ENCODE measurements at places on chromosomes 7 and 10. TPM values are rescaled to one million over a fixed set of nuclear protein-coding genes. Genes with fewer than 3 reads are reported as not detected.

The BLNK gene
- 0.79 TPM for total RNA-seq

The FERD3L gene
- total RNA-seq: not detected

The HHEX gene
- 4.1 TPM for total RNA-seq

The APBB1IP gene
- 3.3 TPM for total RNA-seq

The ACTL6B gene
- not detected for total RNA-seq

Measured in heart left ventricle (tissue), 16 donors.